Epithelial cell of proximal tubule (primary cell): ENCODE measurements at places on chromosomes 4 and X. TPM values are rescaled to one million over a fixed set of nuclear protein-coding genes. Genes with fewer than 3 reads are reported as not detected.

GPR82 gene
- total RNA-seq, result not detected in 2 replicates

SMR3B gene
- total RNA-seq, result not detected in 2 replicates

GSPT2 gene
- total RNA-seq, result 4.5 and 6.4 TPM in 2 replicates

SATL1 gene
- total RNA-seq, result 0.07 TPM in 1 of 2 replicates, not detected in the other

PWWP3B gene
- 0.06 and 0.36 TPM in 2 replicates for total RNA-seq

OTUD6A gene
- total RNA-seq, result not detected in 2 replicates

GATA1 gene
- not detected in 2 replicates for total RNA-seq

PDE6B gene
- total RNA-seq, result 4.1 and 5.7 TPM in 2 replicates

ZNF711 gene
- total RNA-seq, result 2.5 and 4.3 TPM in 2 replicates

F11 gene
- total RNA-seq, result not detected in 2 replicates

LDOC1 gene
- 14.9 and 22.3 TPM in 2 replicates for total RNA-seq

TSR2 gene
- total RNA-seq, result 13.2 and 14.3 TPM in 2 replicates

SYNPO2 gene
- 0.40 and 0.43 TPM in 2 replicates for total RNA-seq

TGIF2LX gene
- total RNA-seq, result not detected in 2 replicates

TKTL2 gene
- not detected in 2 replicates for total RNA-seq

FGA gene
- 0.22 TPM in 1 of 2 replicates, not detected in the other for total RNA-seq

MAGEA10 gene
- not detected in 2 replicates for total RNA-seq

UCP1 gene
- 0.43 TPM in 1 of 2 replicates, not detected in the other for total RNA-seq

RENBP gene
- total RNA-seq, result 0.92 and 1.5 TPM in 2 replicates

MGAT4D gene
- not detected in 2 replicates for total RNA-seq

PLXNB3 gene
- 2.9 and 7.4 TPM in 2 replicates for total RNA-seq

VEGFD gene
- total RNA-seq, result not detected in 2 replicates

FGB gene
- 2.9 and 54.3 TPM in 2 replicates for total RNA-seq

DDIT4L gene
- total RNA-seq, result 3.1 and 4.3 TPM in 2 replicates

MCUB gene
- total RNA-seq, result 57.2 and 105 TPM in 2 replicates
